ENCODE measurements at places on chromosomes 12 and 14.

DNA sequence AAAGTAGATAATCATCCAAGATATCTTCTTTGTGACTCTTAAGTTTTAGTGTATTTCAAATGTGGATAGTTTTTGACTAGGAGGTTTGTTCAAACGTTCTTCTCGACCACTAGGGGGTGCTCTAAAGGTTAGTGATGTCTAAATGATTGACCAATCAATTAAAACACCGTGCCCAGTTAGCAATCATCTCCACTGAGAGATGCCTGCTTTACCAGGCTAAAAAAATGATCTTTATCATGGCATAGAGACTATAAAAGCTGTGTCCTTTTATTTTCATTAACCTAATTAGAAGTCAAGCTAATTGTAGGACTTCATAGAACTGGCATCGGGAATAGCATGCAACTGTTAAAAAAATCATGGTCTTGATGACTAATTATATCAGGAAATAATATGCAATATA is 153.9 kb downstream of the PRKCH start:
- no peak for DNase-seq

DNA sequence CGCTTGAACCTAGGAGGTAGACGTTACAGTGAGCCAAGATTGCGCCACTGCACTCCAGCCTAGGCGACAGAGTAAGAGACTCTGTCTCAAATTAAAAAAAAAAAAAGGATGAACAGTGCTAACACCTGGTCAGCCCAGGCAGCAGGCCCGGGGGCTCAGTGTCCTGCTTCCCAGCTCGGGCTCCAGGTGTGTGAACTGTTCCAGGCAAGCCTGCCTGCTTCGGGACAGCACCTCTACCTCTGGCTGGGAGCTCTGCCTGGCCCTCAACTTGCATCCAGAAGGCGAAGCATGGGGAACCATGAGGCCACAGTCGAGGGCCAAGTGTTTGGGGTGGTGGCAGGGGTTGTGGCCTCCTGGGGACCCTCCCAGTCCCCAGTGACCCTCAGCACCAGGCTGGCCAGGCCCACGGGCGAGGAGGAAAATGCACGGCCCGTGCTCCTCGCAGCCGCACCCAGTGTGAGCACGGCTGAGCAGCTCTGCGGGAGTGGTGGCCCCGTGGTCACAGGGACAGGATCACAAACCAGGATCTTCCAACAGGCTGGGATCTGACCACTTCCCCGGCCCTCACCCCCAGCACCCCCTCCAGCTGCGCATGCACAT is 15.5 kb downstream of the CDCA4 start:
- no peak for DNase-seq

GRCh38 chr12:116164250-116165035 is 113.0 kb downstream of the MED13L start:
- no peak for DNase-seq

- no peak for DNase-seq
These were observed 26.0 kb upstream of the KRT78 start for GRCh38 chr12:52874573-52875435.

DNA sequence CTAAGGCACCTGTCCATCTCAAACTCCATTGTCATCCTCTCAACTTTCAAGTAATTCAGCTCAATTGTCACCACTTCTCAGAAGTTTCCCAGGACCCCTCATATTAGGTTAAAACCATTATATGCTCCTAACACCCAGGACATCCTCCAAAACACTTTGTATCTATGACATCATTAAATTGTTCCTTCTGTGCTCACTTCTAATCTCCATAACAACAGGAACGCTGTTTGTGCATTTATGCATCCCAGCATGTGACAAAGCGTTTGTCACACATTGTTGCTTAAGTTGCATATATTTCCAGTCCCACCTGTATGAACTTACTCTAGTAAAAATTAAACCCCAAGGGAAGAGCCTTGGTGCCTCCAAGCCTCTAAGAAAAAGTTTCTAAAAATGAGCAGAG is 133.9 kb downstream of the TBX5 start:
- DNase-seq = no peak

DNA sequence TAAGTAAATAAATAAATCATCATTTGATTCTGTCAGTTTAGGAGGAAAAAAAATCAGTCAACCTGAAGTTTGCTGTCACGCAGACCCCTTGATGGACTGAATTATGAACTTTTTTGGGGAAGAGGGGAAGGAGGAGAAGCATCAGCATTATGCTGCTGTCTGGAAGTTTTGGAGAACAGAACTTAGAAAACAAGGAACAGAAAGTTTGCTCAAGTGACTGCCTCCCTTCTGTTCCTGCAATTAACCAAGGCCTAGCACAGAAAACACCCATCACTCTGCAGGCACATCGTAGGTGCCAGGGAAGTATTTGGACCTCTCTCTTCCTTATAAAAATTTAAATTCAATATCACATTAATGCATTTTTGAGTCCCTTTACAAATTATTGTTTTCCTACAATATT is 283.8 kb downstream of the VRK1 start:
- no peak for DNase-seq

DNA sequence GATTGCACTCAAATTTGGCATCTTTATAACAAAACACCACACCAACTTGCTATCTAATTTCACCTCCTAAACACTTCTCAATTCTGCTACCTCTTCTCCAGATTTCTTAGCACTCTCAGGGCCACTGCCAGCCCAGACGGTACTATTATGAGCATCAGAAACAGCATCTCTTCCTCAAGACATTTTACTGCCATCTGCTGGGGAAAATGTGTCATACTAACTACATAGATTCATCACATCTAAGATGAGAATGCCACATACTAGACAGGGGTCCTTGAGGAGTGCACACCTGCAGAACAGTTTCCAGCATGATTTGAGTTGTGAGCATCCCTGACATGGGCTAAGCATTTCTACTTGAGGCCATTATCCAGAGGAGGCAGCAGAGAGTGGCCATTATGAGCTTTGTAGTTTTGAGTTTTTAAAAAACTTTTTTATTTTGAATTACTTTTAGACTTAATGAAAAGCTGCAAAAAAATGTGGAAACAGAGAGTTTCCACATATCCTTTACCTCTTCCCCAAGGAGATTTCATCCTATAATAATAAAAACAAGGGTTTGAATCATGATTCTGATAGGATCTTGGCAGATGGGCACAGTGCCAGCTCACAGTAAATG is 15.1 kb upstream of the GRIP1 start:
- DNase-seq = peak; percentile 2
